ENCODE measurements at places on chromosomes 5 and 9.

DNA sequence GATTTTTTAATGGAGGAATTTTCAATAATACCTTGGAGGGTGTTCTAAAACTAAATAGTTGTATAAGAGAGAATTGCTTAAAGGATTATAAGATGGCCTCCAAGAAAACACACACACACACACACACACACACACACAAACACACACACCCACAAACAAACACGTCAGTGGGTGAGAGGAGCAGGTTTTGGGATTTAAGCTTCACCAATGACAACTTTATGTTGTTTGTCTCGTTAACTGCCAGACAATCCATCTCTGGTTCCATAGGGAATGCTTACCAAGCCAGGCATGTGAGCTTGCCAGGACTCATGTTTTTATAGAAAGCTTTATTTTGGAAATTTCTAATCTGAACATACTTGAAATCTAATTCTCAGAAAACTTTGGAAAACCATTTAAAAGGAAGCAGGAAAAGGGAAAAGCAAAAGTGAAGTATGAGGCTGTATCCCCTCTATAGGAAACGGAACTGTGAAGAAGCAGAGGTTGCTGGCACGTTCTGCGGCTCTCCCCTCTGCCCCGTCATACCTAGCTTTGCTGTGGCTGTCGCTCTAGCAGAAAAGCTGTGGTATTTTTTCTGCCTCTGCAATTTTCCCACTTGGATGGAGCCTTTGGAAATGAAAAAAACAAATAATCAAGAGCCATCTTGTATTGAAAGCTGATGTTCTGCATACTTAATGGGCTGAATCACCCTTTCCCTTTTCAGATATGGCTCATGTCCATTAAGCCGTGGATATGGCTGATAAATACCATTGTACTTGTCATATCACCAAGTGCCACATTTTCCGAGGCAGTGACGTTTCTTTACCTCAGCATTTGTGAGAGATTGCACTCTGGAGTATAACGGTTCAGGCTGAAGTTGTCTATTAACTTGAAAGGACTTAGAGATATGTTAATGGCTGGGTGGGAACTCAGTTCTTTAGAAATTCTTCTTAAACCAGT lies 112.7 kb downstream of the NTRK2 start:
- DNase-seq, result no peak

- no peak for DNase-seq
Measured at GRCh38 chr5:61371474-61371873, 39.4 kb downstream of the ZSWIM6 start.

DNA sequence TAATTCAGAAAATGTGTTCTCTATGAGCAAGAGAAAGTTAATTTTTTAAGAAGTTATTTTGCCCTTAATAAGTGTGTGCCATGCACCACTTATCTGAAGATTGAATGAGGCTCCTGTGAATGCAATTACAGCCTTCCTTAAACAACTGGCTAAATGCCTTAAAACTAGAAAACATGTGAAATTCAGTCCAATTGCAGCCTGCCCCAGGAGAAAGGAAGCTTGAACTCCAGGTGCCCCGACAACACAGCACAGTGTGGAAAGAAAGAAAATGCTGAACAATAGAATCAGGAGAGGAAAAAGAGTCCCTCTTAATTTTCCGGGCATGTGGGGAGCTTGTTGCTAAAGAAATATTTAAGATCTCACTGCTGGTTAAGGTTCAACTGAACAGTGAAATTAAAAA lies 8.8 kb downstream of the LHFPL2 start:
- DNase-seq, result no peak

DNA sequence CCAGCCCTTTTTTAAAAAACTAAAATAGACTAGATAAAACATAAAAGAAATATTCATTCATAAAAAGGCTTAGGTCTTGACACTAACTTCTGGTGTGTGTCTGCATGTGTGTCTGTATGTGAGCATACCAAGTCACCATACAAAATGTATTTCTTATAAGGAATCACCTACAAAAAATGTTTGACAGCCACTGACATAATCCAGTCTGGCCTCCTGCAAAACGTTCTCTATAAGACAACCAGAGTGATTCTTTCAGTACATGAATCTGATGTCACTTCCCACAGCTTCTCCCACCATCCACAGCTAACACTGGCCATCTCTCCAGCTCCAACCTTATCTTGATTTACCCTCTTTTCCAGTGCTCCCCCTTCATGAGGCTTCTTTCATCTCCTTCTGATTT lies 192.3 kb downstream of the TLE1 start:
- DNase-seq, result no peak

- DNase-seq, result no peak
Measured at GRCh38 chr9:137875846-137876245, 1.7 kb upstream of the CACNA1B start.
